ENCODE measurements at places on chromosomes 13 and 19.

GRCh38 chr19:4870025-4870700 is 2.7 kb upstream of the PLIN3 start:
- DNase-seq: peak; percentile 98

DNA sequence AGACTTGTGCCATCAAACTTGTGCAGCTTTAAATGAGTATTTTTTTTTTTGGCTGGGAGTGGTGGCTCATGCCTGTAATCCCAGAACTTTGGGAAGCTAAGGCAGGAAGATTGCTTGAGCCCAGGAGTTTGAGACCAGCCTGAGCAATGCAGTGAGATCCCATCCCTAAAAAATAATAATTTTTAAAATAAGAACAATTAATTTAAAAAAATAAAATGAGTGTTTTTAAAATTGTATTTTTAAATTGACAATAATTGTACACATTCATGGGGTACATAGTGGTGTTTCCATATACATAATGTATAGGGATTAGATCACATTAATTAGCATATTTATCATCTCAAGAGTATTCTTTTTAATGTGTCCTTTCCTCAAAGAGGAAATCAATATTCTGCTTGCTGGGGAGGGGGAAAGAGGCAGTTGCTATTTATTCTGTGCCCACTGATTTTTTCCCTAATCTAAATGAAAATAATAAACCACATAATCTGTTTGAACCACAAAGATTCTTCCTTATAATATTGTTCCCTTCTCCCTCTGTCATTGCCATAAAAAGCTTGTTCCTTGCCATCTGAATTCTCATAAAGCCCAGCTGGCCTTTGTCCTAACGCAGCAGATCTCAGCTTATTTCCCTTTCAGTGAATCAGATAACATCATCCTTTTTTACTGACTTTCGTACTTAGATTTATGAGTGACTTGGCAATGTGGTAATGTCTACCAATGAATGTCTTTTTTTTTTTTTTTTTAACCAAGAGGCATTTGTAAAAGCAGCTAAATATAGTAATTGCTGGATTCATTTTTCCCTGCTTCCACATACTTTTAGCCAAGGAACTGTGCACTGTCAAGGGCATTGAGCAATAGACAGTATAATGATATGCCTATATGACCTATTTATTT is 81.8 kb upstream of the RUBCNL start:
- peak; percentile 82 for DNase-seq

DNA sequence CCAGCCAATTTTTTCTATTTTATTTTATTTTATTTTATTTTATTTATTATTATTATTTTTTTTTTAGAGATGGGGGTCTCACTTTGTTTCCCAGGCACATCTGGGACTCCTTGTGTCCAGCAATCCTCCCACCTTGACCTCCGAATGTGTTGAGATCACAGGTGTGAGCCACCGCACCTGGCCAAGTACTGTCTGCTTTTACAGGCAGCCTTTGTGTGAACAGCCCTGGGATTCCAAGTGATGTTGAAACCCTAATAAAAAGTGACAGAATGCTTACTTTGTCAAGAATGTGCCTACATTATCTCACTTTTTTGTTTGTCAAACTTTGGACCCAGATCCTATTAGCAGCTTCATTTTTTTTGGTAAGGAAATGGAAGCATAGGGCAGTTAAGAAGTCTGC is 220.1 kb upstream of the EDNRB start:
- no peak for DNase-seq

- DNase-seq: peak; percentile 53
Measured at GRCh38 chr19:17555929-17556813, 722 bp downstream of the COLGALT1 start.

- no peak for DNase-seq
Measured at GRCh38 chr13:24006520-24007248, 109.4 kb upstream of the C1QTNF9B start.
